Fibroblast of lung (primary cell): ENCODE measurements at places on chromosomes 6 and 20.
A peak's percentile ranks its signal among the peaks of the same experiment; 100 is the strongest.

- DNase-seq = no peak
These were observed 12.7 kb downstream of the PANK2 start for GRCh38 chr20:3901706-3902440.

GRCh38 chr6:111800821-111801220, 72.4 kb downstream of the FYN start:
- DNase-seq = no peak

DNA sequence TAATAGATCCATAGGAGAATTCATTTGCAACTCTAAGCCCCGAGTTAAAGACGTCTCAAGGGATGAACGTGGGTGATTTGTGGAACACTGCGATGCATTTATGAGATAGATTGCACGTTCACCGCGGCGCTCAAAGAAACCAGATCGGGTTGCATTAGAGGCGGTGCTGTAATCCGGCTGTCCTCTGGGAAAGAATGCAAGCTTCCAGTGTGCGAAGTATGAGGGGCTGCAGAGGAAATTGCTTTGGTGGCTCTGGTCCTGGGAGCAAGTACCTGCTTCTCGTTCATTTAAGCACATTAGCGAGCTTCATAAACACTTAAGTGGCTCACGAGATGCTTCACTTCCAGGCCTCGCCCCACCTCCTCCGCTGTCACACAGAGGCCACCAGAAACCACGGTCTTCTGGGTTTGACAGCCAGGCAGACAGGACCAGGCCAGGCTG, 182.3 kb downstream of the CDH4 start:
- peak; percentile 36 for DNase-seq

DNA sequence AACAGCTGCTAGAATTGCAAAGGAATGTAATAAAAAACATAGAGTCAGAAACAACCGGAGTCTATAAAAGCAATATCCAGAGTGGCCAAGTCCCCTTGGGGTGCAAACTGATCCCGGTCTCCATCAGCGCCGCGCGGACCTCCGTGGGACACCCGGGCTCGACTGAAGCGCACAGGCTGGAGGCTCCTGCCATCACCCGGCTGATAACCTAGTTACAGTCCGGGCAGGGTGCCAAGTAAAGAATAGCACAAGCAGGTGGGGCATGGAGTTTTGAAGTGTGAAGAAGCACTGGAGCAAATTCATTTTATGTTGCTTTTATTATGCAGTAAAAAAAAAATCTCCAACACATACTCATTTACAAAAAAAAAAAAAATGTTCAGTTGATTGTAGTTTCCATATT, 205.1 kb upstream of the GMDS start:
- no peak for DNase-seq

DNA sequence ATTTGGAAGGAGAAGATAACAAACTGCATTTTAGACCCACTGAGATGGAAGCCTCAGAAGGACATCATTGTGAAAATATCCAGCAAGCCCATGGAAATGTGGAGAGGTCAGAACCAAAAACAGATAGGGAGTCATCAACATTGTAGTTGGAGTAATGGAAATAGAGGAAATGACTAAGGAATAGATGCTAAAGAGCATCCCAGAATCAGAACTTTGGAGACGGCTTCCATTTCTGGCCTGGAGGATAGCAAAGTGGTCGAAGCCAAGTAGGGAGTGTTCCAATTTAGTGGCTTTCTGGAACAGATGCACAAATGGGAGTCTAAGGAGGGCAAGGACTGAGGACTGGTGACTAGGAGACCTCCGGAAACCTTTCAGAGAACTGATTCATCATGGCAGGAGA, 3.6 kb downstream of the BEND6 start:
- DNase-seq = peak; percentile 70

GRCh38 chr6:27268803-27269202, 21.3 kb downstream of the PRSS16 start:
- DNase-seq = no peak

- DNase-seq = no peak
These were observed 30.8 kb downstream of the LAMA5 start for GRCh38 chr20:62336329-62336728.

DNA sequence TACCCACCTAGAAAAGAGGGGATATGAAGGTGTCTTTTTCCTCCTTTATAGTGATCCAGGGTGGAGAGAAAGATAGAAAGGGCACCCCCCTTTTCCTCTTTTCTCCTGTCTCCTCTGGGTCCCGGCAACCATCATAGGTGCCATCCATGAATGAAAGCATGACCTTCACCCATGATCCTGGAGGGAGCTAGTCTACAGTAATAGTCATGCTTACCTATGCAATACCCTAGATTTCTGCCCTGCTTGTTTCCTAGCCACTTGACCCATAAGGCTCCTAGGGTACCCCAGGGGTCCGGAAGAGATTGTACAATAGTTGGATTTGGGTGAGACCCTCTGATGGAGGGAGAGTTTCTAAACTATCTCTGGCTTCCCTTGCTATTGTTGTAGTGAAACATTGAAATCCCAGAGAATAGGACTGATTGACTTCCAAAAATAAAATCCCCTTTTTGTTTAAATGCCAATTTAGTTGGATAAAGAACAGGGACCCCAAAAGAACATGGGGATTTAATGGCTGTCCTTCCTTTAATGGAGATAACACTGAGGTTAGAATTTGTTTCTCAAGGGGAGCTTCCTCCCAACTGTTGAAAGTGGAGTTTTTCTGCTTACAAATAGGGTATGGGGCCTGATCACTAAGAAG, 366.8 kb upstream of the KHDRBS2 start:
- peak; percentile 16 for DNase-seq

DNA sequence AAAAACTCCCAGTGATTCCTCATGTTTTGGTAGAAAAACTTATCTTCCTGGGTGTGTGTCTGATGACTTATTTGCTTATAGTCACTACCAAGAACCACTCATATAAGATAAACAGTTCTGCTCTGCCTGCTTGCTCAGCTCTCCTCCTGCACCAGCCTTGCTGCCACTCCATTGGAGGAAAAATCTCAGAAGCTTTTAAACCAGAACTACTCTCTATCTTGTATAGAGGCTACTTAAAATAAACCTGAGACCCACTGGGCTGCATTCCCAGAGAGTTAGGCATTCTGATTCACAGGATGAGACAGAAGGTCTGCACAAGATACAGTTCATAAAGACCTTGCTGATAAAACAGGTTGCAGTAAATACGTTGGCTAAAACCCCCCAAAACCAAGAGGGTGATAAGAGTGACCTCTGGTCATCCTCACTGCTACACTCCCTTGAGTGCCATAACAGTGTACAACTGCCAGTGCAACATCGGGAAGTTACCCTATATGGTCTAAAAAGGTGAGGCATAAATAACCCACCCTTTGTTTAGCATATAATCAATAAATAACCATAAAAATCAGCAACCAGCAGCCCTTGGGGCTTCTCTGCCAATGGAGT, 728.3 kb downstream of the EPHA7 start:
- DNase-seq = peak; percentile 77

DNA sequence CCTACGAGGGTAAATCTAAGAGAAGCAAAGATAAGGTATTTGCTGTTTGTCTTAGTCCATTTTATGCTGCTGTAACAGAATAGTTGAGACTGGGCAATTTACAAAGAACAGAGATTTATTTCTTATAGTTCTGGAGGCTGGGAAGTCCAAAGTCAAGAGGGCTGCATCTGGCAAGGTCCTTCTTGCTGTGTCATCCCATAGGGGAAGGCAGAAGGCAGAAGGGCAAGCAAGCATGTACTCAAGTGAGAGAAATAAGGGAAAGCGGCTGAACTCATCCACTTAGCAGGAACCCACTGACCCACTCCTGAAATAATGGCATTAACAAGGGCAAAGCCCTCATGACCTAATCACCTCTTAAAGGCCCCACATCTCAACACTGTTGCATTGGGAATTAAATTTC, 102.7 kb downstream of the AGPAT4 start:
- DNase-seq = no peak

- DNase-seq = peak; percentile 19
These were observed 165.0 kb downstream of the MAFB start for GRCh38 chr20:40524071-40524470.

DNA sequence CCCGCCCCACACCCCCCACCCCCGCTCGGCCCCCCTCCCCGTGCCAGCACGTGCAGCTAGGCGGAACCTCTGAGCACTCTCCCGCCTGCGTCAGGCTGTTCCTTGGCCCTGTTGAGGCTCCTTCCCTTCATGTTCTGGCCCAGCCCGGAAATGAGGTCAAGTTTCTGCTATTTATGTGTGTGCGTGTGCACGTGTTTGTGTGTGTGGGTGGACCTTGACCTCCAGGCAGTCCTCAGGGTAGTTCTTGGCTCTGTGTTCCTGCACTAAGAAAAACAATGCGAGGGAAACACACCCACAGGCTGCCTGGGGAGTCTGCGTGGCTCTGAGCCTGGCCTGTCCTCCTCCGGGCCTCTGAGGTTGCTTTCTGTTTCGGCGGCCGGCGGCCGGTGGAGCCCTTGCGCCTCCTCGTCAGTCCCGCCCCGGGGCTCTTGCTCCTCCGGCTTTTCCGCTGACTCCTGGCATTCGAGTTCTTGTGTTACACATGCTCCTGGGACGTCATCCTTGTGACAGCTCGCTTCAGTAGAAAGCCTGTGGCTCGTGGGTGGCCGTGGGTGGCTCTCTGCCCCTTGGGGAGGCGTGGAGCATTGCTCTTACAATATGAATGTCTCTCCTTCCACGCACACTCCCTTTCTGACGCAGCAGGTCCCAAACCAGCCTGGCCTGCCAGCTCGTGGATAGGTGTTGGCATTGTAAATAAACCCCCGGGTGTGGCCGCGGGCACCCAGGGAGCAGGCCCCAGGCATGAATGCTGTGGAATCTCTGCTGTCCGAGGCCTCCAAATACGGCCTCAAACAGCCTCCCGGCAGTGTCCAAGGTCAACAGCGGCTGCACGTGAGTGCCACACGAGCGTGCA, 10.0 kb downstream of the SLCO4A1 start:
- peak; percentile 90 for DNase-seq

DNA sequence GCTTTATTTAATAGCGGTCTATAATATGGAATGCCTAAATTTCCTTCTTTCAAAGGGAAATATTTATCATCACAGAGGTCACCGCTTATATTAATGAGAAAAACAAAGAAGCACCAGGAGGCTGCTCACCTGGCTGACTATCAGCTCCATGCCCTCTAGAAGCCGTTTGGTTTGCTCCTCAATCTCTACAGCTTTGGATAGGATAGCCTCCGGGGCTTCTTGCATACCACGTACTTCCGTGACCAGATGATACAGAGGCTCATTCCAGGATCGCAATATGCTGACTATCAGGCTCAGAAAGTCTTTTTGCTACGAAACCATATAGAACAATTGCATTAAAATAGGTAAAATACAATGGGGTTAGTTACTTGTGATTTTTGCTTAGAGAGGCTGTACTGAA, 6.8 kb downstream of the PRL start:
- DNase-seq = no peak

DNA sequence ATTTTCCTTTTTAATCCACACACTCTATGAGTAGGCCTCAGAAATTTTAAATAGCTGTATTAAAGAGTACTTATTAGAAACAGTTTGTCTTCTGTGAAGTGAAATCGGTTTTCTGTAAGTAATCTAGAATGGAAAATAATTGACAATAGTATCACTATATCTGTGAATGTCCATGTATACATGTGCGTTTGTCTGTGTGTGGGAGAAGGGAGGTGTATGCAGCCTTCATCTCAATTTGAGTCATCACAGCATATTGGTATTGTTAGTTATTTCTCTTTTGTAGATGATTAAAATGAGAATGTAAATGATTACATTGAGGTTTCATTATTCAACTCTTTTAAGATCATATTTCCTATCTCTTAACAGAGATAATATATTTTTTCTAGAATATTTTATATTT, 206.0 kb downstream of the EYS start:
- no peak for DNase-seq

- no peak for DNase-seq
These were observed 38.6 kb downstream of the DNAH8 start for GRCh38 chr6:38753707-38754106.

- no peak for DNase-seq
These were observed 655.9 kb upstream of the MAN1A1 start for GRCh38 chr6:120005292-120005976.

DNA sequence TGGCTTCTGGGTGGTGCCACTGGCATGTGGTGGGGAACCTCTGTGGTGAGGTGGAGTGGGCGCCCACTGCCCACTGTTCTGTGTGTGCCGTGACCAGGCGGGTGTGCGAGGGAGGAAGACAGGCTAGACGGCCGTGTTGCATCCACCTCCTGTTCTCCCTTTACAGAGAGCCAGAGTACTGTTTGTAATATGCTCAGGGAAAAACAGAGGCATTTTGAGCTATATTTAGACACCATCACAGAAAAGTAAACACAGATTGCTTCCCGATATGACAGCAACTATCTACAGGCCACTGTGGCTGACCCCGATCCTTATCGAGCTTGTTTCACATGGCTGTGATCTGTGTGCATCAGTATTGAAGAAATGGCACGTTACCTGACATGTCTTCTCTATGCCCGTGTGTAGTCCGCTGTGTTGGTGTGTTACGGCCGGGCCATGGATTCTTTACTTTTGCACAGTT, 45.6 kb downstream of the ARID1B start:
- no peak for DNase-seq
